Vagina (tissue), 2 donors: ENCODE measurements at places on chromosomes 6 and 20. TPM values are rescaled to one million over a fixed set of nuclear protein-coding genes. Genes with fewer than 3 reads are reported as not detected.

- H3K4me1 ChIP-seq = peaks cover 4% of the 10 kb centered on the region
- H3K27ac ChIP-seq = no peak overlapping the region
- no peaks in the 10 kb centered on the region for H3K27me3 ChIP-seq
Observed at GRCh38 chr6:110514818-110515217, 38.4 kb upstream of the SLC22A16 start.

The PGM3 gene
- 10.1 TPM for total RNA-seq

DNA sequence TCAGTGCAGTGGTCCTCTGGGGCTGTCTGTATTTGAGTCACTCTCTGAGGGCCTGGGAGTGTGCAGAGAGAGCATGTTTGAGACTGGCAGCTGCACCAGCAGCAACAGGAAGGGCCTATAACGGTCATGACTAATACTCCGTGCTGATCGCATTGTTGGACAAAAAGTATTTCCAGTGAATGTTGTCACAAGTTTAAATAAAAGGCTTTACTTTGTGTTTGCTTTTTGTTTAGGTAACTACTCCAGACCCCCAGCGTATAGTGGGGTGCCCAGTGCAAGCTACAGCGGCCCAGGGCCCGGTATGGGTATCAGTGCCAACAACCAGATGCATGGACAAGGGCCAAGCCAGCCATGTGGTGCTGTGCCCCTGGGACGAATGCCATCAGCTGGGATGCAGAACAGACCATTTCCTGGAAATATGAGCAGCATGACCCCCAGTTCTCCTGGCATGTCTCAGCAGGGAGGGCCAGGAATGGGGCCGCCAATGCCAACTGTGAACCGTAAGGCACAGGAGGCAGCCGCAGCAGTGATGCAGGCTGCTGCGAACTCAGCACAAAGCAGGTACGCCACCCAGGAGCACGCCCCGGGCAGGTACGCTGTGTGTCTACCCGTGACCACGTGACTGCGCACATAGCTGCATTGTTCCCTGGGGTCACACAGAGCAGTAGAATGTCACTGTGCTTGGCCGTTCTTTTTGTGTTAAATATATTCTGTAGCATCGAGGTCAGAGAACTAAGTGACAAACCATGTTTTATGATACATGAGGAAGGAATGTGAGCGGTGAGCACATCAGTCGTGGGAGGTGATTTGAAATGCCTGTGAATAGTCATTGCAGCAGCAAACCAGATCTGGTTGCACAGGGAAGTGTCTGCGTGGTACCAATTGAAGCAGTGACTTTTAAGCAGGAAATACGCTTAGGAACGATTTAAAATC is 174.7 kb downstream of the TMEM242 start:
- no peak for DNase-seq
- no peaks in the 10 kb centered on the region for H3K36me3 ChIP-seq
- no peak overlapping the region for H3K4me3 ChIP-seq

The ZNF217 gene
- 30.4 TPM for total RNA-seq

- no peaks in the 10 kb centered on the region for H3K36me3 ChIP-seq
- no peak overlapping the region for H3K27ac ChIP-seq
- no peak for DNase-seq
- no peak overlapping the region for H3K4me3 ChIP-seq
- H3K27me3 ChIP-seq = no peaks in the 10 kb centered on the region
Observed at GRCh38 chr6:87756858-87757257, 54.8 kb upstream of the AKIRIN2 start.

The DLK2 gene
- total RNA-seq = 3.9 TPM

- no peaks in the 10 kb centered on the region for H3K27me3 ChIP-seq
- DNase-seq = no peak
- peak overlapping the region; percentile 16 for H3K4me3 ChIP-seq
- peaks cover 12% of the 10 kb centered on the region for H3K36me3 ChIP-seq
- peak overlapping the region; percentile 99 for H3K27ac ChIP-seq
Observed at GRCh38 chr20:31712564-31713311, 9.9 kb downstream of the BCL2L1 start.

DNA sequence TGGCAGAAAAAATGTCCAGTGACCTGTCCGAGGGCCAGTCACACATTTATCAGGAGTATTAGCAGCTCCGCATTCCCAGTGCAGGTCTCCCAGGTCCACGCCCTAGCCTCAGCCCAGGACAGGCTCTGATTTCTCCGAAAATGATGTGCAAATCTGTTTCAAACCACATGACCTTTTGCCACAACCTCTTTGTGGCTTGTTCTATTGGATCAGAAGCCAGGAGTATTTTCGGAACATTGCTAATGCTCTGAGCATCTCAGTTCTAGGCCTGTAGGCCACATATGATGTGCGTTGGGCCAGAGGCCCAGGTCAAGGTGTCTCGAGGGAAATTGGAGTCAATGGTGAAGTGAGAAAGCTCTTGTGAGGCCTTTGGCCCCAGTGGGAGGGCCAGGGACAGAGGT is 40.4 kb downstream of the SNX5 start:
- H3K27me3 ChIP-seq = no peaks in the 10 kb centered on the region
- H3K27ac ChIP-seq = no peak overlapping the region
- no peak for DNase-seq
- H3K4me1 ChIP-seq = no peaks in the 10 kb centered on the region
- no peaks in the 10 kb centered on the region for H3K36me3 ChIP-seq
- no peak overlapping the region for H3K4me3 ChIP-seq

The ACSS1 gene
- total RNA-seq = 26.3 TPM

GRCh38 chr6:15387118-15387517 is 141.2 kb downstream of the JARID2 start:
- H3K27ac ChIP-seq = no peak overlapping the region
- H3K27me3 ChIP-seq = no peaks in the 10 kb centered on the region
- H3K4me1 ChIP-seq = peaks cover 24% of the 10 kb centered on the region
- no peaks in the 10 kb centered on the region for H3K36me3 ChIP-seq

The SERPINB1 gene
- 38.1 TPM for total RNA-seq

DNA sequence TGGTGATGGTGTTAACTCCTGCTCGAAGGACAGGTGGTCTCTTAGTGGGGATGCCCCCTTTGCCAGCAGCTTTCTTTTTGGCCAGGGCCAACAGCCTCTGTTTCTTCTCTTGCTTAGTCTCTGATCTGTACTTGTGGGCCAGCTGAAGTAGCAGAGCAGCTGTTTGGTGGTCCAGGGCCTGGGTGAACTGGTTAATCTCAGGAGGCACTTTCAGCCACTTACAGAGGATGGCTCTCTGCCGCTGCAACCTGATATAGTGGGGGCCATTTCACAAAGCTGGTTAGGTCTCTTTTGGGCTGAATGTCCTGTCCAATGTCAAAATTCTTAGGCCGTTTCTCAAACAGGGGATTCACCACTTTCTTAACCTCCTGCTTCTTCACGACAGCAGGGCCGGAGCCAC is 23.2 kb upstream of the LOC128125822 start:
- DNase-seq = no peak
- H3K4me1 ChIP-seq = no peaks in the 10 kb centered on the region
- no peaks in the 10 kb centered on the region for H3K27me3 ChIP-seq
- no peak overlapping the region for H3K4me3 ChIP-seq
- no peak overlapping the region for H3K27ac ChIP-seq
- H3K36me3 ChIP-seq = no peaks in the 10 kb centered on the region

DNA sequence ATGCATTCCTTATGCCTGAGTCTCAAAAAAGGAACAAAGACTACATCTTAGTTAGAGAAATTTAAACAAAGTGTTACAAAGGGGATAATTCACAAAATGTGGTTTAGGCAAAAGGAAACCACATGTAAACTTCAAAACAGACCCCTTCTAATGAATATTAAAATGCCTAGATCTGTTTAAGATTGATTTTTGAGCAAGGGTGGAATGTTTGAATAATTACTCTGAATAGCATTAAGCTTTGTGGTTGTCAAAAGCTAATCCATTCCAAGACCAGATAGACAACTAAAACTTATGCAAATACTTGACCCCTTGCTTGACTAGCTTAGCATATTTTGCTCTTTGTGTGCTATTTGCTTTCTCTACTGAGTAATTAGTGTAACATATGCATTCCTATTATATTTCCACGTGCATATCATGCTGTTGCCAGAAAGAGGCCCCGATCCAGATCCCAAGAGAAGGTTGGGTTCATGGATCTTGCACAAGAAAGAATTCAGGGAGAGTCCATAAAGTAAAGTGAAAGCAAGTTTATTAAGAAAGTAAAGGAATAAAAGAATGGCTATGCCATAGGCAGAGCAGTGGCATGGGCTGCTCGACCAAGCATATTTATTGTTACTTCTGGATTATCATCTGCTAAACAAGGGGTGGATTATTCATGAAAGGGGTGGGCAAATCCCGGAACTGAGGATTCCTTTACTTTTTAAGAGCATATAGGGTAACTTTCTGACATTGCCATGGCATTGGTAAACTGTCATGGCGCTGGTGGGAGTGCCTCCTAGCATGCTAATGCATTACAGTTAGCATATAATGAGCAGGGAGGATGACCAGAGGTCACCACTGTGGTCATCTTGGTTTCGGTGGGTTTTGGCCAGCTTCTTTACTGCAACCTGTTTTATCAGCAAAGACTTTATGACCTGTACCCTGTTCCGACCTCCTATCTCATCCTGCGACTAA is 1193.4 kb upstream of the EYS start:
- no peak overlapping the region for H3K27ac ChIP-seq
- H3K4me1 ChIP-seq = no peaks in the 10 kb centered on the region
- no peaks in the 10 kb centered on the region for H3K27me3 ChIP-seq
- DNase-seq = no peak
- no peak overlapping the region for H3K4me3 ChIP-seq
- no peaks in the 10 kb centered on the region for H3K36me3 ChIP-seq
